ENCODE measurements at places on chromosomes 3 and 15.
A peak's percentile ranks its signal among the peaks of the same experiment; 100 is the strongest.

GRCh38 chr3:14508966-14509795 is 31.0 kb downstream of the GRIP2 start:
- DNase-seq, result no peak

GRCh38 chr3:16013568-16013967 is 160.9 kb upstream of the GALNT15 start:
- DNase-seq, result no peak

DNA sequence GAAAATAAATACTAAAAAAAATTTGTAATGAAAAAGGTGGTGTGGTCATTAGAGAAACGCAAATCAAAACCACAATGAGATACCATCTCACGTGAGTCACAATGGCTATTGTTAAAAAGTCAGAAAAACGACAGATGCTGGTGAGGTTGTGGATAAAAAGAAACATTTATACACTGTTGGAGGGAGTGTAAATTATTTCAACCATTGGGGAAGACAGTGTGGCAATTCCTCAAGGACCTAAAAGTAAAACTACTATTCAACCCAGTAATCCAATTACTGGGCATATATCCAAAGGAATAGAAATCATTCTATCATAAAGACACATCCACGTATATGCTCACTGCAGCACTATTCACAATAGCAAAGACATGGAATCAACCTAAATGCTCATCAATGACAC is 120.3 kb downstream of the MYO9A start:
- DNase-seq, result no peak

DNA sequence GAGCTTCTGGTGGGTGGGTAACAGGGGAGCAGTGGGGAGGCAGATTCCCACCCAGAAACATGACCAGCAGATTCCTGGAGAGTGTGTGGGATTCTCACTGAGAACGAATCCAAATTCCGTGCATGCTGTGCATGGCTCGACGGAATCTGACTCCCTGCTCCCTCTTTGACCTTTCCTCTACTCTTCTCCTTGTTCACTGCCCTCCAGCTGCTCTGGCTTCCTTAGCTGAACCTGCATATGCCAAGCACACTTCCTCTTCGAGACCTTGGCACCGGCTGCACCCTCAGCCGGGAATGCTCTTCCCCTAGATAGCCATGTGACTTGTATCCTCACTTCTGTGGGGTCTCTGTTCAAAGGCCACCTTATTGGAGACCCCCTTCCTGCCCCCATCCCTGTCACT is 6.3 kb downstream of the INSYN1 start:
- no peak for DNase-seq

DNA sequence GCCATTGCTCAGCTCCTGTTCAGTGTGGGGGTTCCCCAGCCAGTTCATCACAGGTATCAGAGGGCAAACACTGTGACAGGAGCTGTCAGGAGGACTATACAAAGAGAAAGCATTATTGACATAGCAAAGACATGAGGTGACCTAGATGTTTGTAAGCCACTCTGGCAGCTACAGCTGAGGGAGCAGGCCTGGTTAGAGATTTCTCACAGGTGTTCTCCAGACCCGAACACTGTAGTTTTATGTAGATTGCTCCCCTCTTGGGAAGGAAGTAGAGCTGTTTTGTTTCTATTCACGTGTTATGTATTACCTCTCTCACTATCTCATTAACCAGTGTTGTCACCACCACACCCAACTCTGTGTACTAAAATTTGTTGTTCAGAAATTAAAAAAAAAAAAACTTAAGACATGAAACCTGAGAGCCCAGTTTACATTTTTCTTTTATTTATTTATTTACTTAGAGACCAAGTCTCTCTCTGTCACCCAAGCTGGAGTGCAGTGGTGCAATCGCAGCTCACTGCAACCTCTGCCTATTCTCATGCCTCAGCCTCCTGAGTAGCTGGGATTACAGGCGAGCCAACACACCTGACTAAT is 123.7 kb downstream of the RBPMS2 start:
- peak; percentile 13 for DNase-seq

All from NCI-H510A (cell line).